SJSA1 (cell line): ENCODE measurements at places on chromosomes 16 and 17. TPM values are rescaled to one million over a fixed set of nuclear protein-coding genes. Genes with fewer than 3 reads are reported as not detected.

DNA sequence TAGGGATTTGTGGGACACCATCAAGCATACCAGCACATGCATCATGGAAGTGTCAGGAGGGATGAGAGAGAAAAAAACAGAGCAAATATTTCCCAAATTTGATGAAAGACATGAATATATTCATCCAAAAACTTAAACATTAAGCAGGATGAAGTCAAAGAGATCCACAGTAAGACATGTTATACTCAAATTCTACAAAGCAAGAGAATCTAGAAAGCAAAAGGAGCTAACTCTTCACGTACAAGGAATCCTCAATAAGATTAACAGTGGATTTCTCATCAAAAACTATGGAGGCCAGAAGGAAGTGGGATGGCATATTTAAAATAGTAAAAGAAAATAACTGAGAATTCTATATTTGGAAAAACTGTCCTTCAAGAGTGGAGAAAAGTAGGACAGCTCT is 374.8 kb downstream of the ZFHX3 start:
- no peaks in the 10 kb centered on the region for H3K27me3 ChIP-seq
- no peaks in the 10 kb centered on the region for H3K36me3 ChIP-seq
- DNase-seq, result peak; percentile 5
- H3K27ac ChIP-seq, result no peak overlapping the region

- H3K4me1 ChIP-seq, result peaks cover 5% of the 10 kb centered on the region
- H3K4me3 ChIP-seq, result no peak overlapping the region
- H3K27me3 ChIP-seq, result no peaks in the 10 kb centered on the region
- H3K36me3 ChIP-seq, result no peaks in the 10 kb centered on the region
- no peak overlapping the region for H3K27ac ChIP-seq
Observed at GRCh38 chr17:1126801-1127550, 52.8 kb downstream of the ABR start.

DNA sequence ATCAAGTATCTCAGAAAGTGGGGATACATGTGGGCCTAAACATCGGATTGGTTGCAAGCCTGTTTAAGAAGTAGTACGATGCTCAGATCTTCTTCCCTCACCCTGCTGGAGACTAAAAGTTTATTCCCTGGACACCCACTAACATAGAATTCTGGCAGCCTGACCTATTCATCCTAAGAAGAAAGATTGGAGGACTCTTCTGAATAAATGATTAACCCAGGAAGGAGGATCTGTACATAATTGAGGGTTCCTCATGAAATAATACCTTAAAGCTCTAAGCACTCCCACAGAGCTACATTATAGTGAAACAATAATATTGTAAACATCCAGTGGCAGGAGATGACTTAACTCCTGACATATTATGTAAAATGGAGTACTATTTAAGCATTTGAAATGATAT is 111.7 kb downstream of the NLK start:
- H3K27ac ChIP-seq, result no peak overlapping the region
- no peak overlapping the region for H3K4me3 ChIP-seq
- peaks cover 5% of the 10 kb centered on the region; the same call in 1 of the 2 replicates for H3K36me3 ChIP-seq
- no peaks in the 10 kb centered on the region for H3K27me3 ChIP-seq
- no peaks in the 10 kb centered on the region for H3K4me1 ChIP-seq

The CDH5 gene
- not detected in 2 replicates for total RNA-seq

The ZNF267 gene
- total RNA-seq, result 18.1 and 21.8 TPM in 2 replicates

- peak; percentile 69 for DNase-seq
- peaks cover 31% of the 10 kb centered on the region for H3K4me1 ChIP-seq
- H3K27me3 ChIP-seq, result no peaks in the 10 kb centered on the region
- no peak overlapping the region for H3K4me3 ChIP-seq
Observed at GRCh38 chr17:9228408-9229159, 207.3 kb downstream of the NTN1 start.

- H3K36me3 ChIP-seq, result no peaks in the 10 kb centered on the region
- no peak overlapping the region for H3K4me3 ChIP-seq
- peaks cover 5% of the 10 kb centered on the region; the same call in 1 of the 2 replicates for H3K27me3 ChIP-seq
- H3K4me1 ChIP-seq, result no peaks in the 10 kb centered on the region
- H3K27ac ChIP-seq, result no peak overlapping the region
Observed at GRCh38 chr17:20074489-20074888, 65.3 kb downstream of the SPECC1 start.

GRCh38 chr16:58236231-58236690 is 38.4 kb upstream of the CSNK2A2 start:
- no peak overlapping the region for H3K27ac ChIP-seq
- H3K4me1 ChIP-seq, result 0 out of 2 replicates have a peak, but pooled peaks cover 3% of the 10 kb centered on the region
- H3K36me3 ChIP-seq, result no peaks in the 10 kb centered on the region
- DNase-seq, result peak; percentile 20
- peaks cover 22% of the 10 kb centered on the region for H3K27me3 ChIP-seq

The SMPD3 gene
- total RNA-seq, result 1.3 TPM in 1 of 2 replicates, not detected in the other

- H3K27me3 ChIP-seq, result no peaks in the 10 kb centered on the region
- H3K36me3 ChIP-seq, result no peaks in the 10 kb centered on the region
- no peak overlapping the region for H3K27ac ChIP-seq
Observed at GRCh38 chr17:11880714-11881113, 116.6 kb downstream of the ZNF18 start.

The HIGD1B gene
- total RNA-seq, result not detected in 2 replicates

DNA sequence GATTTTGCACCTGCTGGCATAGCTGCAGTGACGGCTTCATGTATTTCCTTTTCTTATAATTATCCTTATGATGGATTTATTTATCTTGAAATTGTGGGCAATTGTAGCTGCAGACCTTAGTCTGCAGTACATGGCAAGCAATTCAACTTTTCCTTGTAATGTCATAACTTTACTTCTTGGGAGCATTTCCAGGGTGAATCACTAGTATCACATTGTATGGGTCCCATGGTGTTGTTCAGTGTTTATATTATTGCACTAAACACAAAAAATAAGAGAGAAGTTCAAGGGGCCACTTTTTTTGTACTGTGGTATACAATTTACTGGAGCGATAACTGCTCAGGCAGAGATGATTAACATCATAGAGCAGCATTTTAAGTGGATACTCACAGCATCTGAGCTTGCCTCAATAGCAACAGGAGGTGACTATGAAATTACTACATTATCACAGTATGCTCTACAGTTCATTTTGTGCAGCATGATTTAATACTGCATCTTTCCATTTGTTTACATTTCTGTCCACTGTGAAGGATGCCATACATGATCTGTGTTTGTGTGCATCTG is 169.5 kb downstream of the STX8 start:
- H3K4me1 ChIP-seq, result peaks cover 33% of the 10 kb centered on the region
- no peaks in the 10 kb centered on the region for H3K27me3 ChIP-seq
- no peak overlapping the region for H3K27ac ChIP-seq
- no peaks in the 10 kb centered on the region for H3K36me3 ChIP-seq
- no peak for DNase-seq

DNA sequence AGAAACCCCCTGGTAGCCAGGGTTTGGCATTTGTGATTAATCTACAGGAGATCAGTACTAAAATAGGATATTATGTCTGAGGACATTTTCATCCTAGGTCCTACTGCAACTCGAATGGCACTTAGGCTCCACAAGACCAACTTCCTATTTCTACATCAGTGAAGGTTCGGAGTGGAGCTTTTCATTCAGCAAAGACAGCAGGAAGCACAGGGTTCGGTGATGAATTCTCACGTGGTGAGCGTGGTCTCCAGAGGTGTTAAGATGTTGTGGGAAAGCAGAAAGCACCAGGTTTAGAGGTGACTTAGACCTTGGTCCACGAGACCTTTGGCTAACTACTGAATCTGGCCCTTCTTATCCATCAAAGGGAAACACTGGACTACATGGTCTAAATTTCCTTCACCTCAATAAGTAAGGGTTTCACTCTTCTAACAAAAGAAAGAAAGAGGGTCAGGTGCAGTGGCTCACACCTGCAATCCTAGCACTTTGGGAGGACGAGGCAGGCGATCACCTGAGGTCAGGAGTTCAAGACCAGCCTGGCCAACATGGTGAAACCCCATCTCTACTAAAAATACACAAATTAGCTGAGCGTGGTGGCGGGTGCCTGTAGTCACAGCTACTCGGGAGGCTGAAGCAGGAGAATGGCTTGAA is 13.9 kb upstream of the HELZ start:
- DNase-seq, result no peak
- H3K27me3 ChIP-seq, result no peaks in the 10 kb centered on the region
- H3K4me3 ChIP-seq, result no peak overlapping the region
- peaks cover 6% of the 10 kb centered on the region; the same call in 1 of the 2 replicates for H3K4me1 ChIP-seq
- no peak overlapping the region for H3K27ac ChIP-seq

The FBXL16 gene
- 0.13 TPM in 1 of 2 replicates, not detected in the other for total RNA-seq

The CPNE7 gene
- 0.84 TPM in 1 of 2 replicates, not detected in the other for total RNA-seq

GRCh38 chr17:1058423-1059130 is 61.6 kb downstream of the TIMM22 start:
- no peak overlapping the region for H3K27ac ChIP-seq
- H3K36me3 ChIP-seq, result peaks cover 43% of the 10 kb centered on the region
- peak; percentile 66 for DNase-seq
- H3K4me1 ChIP-seq, result peaks cover 12% of the 10 kb centered on the region
- H3K4me3 ChIP-seq, result no peak overlapping the region
- no peaks in the 10 kb centered on the region for H3K27me3 ChIP-seq

GRCh38 chr17:18260332-18261145 is at the start of gene MIEF2:
MIEF2 (plus strand) TSS chr17:18260662; CDS start chr17:18262721, 2,059 bp downstream.
- H3K4me1 ChIP-seq, result peaks cover 37% of the 10 kb centered on the region
- H3K36me3 ChIP-seq, result peaks cover 54% of the 10 kb centered on the region
- DNase-seq, result peak; percentile 87
- no peaks in the 10 kb centered on the region for H3K27me3 ChIP-seq
- peak within 1 kb of the TSS; percentile 34 for H3K27ac ChIP-seq

DNA sequence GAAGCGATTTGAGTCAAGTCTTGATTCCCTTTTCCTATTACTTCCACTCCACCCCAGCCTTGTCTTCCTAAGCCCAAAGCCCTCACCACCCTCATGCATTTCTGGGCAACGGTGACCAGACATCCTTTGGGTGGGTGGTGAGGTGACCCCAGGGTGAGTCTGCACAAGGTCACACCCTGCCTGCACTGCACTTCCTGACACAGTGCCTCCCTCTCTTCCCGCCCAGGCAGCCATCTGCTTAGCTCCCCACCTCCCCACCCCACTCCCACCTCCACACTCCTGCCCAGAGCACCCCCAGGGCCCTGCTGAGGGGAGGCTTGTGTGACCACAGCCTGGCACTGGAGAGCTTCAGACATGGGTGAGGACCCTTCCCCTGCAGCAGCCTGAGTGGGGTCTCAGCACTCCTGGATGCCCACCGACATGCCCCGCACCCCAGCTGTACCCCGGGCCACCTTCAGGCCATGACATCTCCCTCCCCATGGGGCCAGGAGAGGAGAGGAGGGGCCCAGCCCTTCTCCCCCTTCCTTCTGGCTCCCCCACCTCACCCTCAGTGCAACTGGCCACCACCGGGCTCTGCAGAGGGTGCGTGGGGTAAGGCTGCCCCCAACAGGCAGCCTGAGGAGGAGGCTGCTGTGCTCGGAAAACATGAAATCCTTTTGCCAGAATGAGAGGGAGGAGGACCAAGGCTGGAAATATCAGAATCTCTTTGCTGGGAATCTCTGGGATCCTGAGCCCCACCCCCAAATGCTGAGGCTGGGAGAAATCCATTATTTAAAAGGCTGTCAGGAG is 68.6 kb downstream of the CCT6B start:
- peaks cover 7% of the 10 kb centered on the region; the same call in 1 of the 2 replicates for H3K27me3 ChIP-seq
- no peaks in the 10 kb centered on the region for H3K36me3 ChIP-seq
- no peak overlapping the region for H3K4me3 ChIP-seq
- H3K27ac ChIP-seq, result no peak overlapping the region
- no peaks in the 10 kb centered on the region for H3K4me1 ChIP-seq

- no peak overlapping the region for H3K4me3 ChIP-seq
- H3K36me3 ChIP-seq, result no peaks in the 10 kb centered on the region
- DNase-seq, result no peak
- peaks cover 5% of the 10 kb centered on the region for H3K4me1 ChIP-seq
- no peak overlapping the region for H3K27ac ChIP-seq
- H3K27me3 ChIP-seq, result peaks cover 85% of the 10 kb centered on the region
Observed at GRCh38 chr17:38571833-38572668, 33.7 kb downstream of the SRCIN1 start.
